ENCODE measurements at places on chromosomes 11 and 22.

DNA sequence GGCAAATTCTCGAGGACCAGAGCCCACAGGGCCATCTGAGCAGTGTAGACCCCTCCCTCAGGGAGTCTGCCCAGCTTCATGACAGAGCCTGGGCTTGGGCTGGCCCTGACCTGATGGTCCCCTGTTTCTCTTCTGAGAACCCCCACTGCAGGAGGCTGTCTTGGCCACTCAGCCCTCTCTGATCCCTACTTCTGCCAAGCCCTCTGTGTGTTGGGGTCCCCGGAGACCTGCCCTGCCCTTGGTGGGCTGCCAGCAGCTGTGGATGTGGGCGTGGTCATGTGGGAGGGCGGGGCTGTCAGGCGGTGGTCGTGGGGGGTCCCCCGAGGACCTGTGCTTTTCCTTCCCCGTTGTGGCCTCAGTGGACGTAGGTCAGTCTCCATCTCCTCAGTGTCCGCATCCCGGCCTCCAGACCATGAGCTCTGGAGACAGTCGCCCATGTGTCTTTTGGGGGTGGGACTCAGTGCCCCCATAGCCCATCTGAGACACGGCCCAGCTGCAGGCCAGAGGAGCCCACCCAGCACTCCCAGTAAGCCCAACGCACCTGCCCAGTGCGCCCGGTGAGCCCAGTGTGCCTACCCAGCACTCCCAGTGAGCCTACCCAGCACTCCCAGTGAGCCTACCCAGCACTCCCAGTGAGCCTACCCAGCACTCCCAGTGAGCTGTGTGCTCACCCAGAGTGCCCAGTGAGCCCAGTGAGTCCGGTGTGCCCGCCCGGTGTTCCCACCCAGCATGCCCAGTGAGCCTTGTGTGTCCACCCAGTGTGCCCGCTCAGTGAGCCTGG lies 409.2 kb downstream of the TBC1D22A start:
- DNase-seq = no peak

GRCh38 chr11:64285885-64286800 lies 495 bp downstream of the GPR137 start:
- DNase-seq = no peak

DNA sequence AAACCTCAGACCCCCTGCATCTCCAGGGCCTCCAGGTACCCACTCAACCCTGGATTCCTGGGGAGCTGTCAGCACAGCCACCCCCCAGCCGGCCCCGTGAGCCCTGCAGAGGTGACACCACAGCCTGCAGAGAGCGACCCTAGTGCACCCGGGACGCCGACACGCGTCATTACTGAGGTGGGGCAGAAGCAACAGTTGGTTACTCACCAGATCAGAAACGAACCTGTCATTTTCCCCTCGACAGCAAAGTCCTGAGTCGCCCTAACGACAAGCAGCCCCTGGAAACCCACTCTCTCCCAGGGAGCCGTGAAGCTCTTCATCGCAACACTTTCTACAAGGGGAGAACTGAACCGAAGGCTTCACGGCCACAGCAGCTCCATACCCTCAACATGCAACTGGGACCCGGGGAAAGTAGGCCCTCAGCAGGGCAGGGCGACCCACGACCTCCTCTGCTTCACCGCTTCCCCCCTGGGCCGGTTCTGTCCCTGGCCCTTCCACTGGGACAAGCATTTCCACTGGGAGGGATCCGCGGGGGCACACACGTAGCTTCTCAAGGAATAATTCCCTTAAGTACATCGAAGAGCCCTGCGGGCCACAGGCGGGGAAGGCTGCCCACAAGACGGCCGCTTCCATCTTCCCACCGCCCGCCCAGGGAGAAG lies 1.6 kb downstream of the BRD1 start:
- DNase-seq = no peak

DNA sequence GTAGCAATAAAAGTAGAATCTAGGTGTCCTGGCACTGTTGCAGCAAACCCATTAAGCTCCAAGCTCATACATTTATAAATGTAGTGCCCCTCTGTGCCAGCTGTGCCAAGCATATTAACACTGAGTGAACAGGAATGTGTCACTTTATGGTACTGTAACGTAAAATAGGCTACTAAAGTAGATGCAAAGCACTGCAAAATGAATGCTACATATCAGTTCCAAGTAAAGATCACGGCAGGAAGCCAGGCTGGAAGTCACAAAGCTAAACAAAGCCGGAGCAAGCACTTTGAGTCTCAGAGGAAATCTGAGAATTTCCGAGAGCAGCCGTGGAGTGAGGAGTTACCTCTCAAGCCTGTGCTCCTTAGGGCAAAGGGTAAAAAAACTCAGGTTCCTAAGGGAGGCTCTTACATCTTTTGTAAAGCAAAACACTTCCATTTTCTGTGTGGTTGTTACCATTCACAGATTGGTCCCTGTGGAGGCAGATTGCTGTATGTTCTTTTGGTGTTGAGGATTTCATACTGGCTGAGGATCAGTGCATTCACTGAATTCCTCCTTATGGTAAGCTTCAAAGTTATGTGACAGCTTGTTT lies 85.7 kb downstream of the WNT11 start:
- no peak for DNase-seq

- no peak for DNase-seq
These were observed 18.9 kb upstream of the THY1 start for GRCh38 chr11:119441898-119442243.

DNA sequence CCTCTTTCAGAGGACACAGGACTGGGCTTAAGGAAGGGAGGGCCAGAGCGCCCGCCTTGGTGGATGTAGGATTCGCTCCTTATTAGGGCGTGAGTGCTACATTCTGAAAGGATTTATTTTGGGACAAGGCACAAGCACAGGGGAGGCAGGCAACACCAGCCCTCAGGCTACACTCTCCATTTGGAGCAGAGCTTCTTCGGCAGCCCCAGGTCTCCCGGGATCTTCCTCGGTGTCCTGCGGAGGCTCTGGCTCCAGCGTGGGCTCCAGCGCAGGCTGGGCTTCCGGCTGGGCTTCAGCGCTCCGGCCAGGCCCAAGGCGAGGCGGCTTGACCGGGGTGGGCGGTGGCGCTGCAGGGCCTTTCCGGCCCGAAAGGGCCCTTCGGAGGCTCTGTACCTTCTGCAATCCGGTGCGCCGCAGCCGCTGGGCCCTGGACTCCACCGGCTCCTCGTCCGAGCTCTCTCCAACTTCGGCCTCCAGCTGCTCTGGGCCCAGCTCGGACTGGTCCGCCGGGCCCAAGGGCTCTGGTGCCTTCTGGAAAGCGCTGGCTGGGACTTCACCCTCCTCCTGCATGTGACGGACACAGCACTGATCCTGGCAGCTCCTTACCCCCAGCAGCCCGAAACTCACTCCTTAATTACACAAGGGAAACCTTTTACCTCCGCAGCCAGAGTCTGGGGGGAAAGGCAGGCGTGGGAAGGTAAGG lies 1.1 kb downstream of the CAVIN3 start:
- DNase-seq = no peak

DNA sequence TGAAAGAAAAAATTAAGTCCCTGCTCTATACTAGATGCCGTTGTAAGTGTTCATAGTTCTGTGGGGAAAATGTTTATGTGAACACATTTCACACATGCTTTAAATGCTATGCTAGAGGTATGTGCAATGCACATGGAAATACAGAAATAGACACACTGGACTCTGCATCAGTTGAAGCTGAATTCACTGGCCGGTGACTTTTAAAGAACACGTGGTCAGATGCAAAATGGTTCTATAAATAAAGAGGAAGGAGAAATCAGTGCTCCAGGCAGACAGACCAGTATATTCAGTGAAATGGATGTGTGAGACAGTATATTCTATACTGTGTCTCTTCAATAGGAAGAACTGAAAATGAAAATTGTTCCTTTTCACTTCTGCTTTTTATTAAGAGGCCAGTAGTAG lies 29.9 kb downstream of the TRPC6 start:
- DNase-seq = no peak

- no peak for DNase-seq
These were observed 13.7 kb downstream of the CYP2D6 start for GRCh38 chr22:42116848-42117424.

Measured in D721Med (cell line).